SJSA1 (cell line): ENCODE measurements at places on chromosomes 1 and 21. TPM values are rescaled to one million over a fixed set of nuclear protein-coding genes. Genes with fewer than 3 reads are reported as not detected.

CD84 gene
- not detected in 2 replicates for total RNA-seq

MROH9 gene
- not detected in 2 replicates for total RNA-seq

SYT6 gene
- not detected in 2 replicates for total RNA-seq

CAMSAP2 gene
- 19.8 and 35.1 TPM in 2 replicates for total RNA-seq

UTS2 gene
- total RNA-seq: not detected in 2 replicates

RBBP4 gene
- 160 and 208 TPM in 2 replicates for total RNA-seq

DNA sequence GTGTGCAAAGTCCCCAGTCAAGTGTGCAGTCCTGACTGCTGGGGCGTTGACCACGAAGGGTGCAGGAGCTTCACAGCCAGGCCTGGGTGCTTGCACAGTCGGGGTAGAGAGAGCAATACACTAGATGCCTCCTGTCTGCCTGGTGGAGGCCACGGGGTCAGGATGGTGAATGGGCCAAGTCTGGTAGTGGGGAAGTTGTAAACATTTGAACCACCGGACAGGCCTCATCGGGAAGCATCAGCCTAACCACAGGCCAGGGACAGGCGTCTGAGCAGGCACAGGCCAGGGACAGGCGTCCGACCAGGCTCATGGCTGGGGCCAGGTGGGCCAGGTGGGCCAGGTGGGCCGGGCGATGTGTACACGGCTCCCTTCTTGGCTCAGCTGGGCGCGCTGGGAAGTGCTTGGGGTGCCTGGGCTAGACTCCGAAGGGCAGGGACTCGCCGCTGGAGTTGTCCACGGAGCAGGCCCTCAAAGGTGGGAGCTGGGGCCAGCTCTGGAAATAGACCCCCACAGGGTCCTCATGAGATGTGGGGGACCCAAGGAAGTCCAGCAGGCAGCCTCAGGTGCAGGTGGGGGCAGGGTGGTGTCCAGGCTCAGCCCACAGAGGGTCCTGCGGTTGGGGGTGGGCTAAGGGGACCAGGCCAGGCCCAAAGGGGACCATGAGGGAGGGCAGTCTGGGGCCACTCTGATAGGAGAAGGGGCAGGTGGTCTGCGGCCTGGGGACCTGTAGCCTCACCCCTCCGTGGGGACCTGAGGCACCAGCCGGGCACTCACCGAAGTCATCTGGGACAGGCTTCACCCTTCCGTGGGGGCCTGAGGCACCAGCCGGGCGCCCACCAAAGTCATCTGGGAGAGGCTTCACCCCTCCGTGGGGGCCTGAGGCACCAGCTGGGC, 15.0 kb downstream of the COL6A1 start:
- DNase-seq: no peak
- no peak overlapping the region for H3K4me3 ChIP-seq
- no peaks in the 10 kb centered on the region for H3K4me1 ChIP-seq

DNA sequence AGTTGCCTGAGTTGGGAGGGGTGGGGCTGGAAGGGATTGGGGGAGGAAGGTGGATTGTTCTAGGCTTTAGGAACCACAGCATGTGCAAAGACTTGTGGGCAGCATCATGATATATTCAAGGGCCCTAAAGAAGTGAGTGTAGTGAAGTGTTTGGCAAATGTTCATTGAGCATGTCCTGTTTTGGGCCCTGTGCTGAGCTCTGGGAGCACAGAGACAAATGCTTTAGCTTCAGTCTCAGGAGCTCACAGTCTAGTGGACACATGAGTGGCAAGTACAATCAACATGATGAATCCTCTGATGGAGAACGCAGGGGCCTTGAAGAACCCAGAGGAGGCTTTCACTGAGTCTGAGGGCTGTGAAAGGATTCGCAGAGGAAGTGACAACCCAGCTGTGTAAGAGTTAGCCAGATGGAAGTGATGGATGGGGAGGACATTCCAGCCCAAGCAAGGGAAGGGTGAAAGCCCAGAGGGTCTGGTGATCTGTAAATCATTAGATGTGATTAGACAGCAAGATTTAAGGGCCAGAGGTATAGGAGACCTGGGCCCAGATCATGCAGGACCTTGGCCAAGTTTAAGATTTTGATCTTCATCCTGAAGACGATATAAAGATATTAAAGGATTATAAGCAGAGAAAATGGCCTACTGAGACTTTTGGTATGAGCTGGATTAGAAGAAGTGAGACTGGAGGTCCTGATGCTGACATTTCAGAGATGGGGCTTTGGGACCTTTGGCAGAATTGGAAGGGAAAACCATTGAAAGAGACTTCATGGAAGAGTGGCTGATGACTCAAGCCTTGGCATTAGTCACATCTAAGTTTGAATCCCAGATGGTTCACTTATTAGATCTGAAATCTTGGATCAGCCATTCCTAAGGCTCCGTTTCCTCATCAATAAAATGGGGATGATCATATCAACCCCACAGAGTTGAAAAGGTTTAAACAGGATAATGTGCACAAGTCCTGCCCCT, 4.6 kb downstream of the IPO13 start:
- H3K4me1 ChIP-seq: peaks cover 11% of the 10 kb centered on the region
- no peak for DNase-seq
- peaks cover 22% of the 10 kb centered on the region for H3K36me3 ChIP-seq
- no peak overlapping the region for H3K27ac ChIP-seq
- no peak overlapping the region for H3K4me3 ChIP-seq

DNA sequence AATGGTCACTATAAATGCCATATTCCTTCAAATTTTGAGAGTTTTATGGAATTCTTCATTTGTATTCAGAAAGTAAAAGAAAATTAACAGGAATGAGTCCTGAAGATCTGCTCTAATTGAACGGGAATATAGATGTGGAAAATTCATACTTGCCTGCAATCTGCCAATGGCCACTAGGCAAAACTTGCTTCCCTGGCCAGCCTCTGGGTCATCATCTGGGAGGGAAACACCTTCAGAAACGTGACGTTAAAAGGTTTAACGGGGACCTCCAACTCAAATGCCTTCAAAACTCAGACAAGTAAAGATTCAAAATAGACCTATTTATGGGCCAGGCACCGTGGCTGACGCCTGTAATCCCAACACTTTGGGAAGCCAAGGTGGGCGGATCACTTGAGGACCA, 21.7 kb upstream of the CTSK start:
- no peak overlapping the region for H3K4me3 ChIP-seq
- DNase-seq: no peak
- H3K27me3 ChIP-seq: no peaks in the 10 kb centered on the region
- H3K27ac ChIP-seq: no peak overlapping the region
- peaks cover 57% of the 10 kb centered on the region for H3K36me3 ChIP-seq

DNA sequence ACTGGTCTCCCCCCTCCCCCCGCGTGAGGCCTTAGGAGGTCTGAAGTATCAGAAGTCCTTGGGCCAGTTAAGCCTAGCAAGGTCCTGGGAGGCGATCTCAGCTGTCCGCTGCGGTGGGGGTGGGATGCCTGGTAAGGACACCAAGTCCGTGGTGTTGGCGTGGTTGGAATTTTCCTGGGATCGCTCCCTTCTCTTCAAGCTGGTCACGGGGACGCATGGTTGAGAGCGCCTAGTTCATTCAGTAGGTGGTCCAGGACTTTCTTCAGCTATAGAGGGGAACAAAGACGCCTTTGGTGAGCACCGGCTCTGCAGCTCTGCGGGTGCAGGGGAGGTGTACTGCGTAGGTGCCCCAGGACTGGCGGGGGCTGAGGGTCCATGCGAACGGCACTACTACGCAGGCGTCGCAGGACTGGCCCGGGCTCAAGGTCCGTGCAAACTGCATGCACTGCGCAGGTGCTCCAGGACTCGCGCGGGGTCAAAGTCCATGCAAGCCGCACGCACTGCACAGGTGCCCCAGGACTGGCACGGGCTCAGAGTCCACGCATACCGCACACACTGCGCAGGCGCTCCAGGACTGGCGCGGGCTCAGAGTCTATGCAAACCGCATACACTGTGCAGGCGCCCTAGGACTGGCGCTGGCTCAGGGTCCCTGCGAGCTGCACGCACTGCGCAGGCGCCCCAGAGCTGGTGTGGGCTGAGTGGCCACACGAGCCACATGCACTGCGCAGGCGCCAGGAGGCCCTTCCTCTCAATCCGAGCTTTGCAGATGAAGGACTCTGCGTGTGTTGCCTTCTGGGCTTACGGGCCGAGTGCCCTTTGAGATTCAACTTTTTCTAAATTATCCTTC, 36.6 kb upstream of the HMGN1 start:
- no peaks in the 10 kb centered on the region for H3K27me3 ChIP-seq
- peaks cover 35% of the 10 kb centered on the region for H3K4me1 ChIP-seq
- 0 out of 2 replicates have a peak, but pooled peaks cover 2% of the 10 kb centered on the region for H3K36me3 ChIP-seq

- H3K4me3 ChIP-seq: no peak overlapping the region
- H3K27ac ChIP-seq: no peak overlapping the region
- no peaks in the 10 kb centered on the region for H3K27me3 ChIP-seq
These were observed 38.5 kb upstream of the SGIP1 start for GRCh38 chr1:66495495-66495894.

DNA sequence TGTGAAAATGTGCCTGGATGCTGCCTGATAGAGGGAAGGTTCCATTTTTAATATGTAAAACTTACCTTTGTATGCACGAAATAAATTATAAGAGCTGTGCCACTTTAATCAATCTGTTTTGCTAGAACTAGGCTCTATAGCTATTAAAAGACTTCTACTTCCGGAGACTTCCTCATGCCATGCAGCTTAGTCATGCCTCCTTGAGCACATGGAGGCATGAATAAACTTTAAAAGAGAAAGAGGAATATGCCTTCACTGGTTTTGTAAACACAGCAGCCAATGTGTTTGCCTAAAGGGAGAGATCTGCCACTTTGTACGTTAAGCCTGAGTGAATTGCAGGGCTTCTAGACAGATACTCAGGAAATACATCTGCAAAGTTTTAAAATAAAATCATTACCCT, 604.6 kb downstream of the LRRIQ3 start:
- no peaks in the 10 kb centered on the region for H3K27me3 ChIP-seq
- peak overlapping the region; percentile 8 for H3K4me3 ChIP-seq
- DNase-seq: peak; percentile 81
- peaks cover 20% of the 10 kb centered on the region for H3K4me1 ChIP-seq
- H3K36me3 ChIP-seq: no peaks in the 10 kb centered on the region

DNA sequence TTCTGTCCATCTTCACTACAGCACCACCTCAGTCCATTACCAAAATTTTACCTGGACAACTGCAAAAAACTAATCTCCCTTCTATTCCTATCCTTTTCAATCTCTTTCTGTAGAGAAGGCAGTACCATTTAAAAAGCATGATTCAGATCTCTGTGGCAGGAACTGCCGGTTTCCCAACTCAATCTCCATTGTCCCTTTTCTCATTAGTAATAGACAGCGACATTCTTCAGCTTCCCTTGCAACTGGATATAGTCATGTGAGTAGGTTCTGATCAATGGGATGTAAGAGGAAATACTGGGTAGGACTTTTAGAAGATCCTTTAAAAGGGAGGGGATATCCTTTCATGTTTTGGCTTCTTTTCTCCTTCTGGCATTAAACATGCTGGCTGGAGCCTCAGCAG, 74.9 kb downstream of the ADCY10 start:
- no peak overlapping the region for H3K27ac ChIP-seq
- H3K27me3 ChIP-seq: no peaks in the 10 kb centered on the region
- no peak for DNase-seq
- H3K4me1 ChIP-seq: no peaks in the 10 kb centered on the region
- no peak overlapping the region for H3K4me3 ChIP-seq
- no peaks in the 10 kb centered on the region for H3K36me3 ChIP-seq

DNA sequence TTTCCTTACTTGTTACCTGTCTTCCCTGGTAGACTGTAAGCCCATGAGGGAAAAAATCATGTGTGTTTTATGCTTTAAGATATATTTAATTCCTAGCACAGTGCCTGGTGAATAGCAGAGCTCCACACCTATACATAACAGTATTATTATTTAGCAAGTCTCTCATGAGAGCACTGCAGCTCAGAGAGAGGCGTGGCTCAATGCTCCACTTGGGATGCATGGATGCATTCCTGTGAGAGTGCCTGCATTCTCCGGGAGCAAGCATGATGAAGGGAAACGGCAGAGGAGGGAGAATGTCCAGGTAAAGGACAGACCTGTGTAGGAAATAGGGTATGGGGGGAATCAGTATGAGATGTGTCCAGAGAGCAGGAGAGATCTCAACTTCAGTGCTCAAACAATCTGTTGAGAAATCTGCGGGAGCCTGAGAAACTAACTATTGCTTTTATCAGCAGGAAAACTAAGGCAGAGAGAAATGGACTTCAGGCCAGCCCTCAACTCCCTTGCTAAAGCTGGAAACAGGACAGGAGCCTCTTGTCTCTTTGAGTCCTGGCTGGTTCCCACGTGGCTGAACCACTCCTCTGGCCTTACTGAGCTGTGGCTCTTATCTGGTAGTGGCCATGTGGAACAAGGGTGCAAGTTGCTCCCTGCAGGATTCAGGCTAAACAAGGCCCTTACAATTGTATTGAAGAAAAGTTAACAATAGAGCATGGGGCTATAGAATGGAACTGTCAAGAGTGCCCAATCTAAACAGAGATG, 113.1 kb downstream of the KCNN3 start:
- H3K27me3 ChIP-seq: peaks cover 8% of the 10 kb centered on the region; the same call in 1 of the 2 replicates
- no peaks in the 10 kb centered on the region for H3K36me3 ChIP-seq
- H3K4me3 ChIP-seq: no peak overlapping the region
- no peak overlapping the region for H3K27ac ChIP-seq

DNA sequence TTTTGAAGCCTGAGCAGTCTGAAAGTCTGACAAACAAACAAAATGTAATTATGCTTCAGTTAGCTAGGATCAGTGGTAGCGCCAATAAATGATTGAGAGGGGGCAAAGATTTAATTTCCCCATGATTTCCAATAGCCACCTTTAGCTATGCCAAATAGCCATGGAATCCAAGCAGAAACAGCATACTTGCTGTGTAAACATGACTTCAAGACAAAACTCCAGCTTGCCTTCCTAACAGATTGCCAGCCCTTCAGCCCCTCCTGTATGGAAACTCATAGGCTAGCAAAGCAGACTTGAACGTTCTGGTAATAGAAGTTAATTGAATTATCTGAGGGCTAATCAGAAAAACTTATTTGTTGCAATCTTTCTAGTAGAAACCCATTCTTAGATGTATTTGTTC, 25.6 kb upstream of the SLC30A1 start:
- H3K27ac ChIP-seq: no peak overlapping the region
- no peak overlapping the region for H3K4me3 ChIP-seq
- no peaks in the 10 kb centered on the region for H3K27me3 ChIP-seq
- no peak for DNase-seq

DNA sequence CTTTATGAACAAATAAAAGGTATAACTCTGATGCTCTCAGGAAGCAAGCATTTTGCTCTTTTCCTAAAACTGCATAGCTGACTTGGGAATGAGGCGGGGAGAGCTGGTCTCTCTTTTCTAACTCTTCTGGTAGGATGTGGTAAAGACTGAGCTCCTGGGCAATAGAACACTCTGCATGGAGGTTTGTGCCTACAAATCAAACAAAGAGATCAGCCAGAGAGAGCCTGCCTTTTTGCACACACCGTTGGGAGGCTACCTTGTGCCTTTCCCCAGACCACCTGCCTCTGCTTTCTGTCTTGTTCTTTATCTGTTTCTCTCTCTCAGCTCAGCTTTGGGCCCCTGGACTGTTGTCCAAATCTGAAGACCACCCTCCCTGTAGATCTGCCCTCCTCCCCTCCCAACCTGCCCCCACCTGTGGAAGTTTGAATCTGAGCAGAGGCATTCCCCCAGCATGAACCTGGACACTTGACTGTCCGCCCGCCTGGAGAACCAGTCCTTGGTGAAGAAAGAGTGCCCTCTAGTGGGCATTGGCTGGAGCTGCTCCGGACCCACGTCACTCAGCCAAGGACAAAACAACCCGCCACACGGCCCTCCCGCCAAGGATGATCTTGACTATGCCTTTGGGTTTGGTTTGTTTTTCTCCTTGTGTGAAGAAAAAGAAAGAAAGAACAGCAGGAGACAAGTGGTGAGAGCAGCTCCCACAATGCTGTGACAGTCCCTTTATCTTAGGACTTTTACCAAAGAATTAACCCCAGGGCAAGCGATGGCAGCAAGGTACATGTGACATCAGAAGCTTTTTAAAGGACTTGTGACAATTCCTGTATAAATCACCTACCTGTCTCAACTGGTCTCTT, 228.2 kb downstream of the PBX1 start:
- no peaks in the 10 kb centered on the region for H3K36me3 ChIP-seq
- no peaks in the 10 kb centered on the region for H3K27me3 ChIP-seq
- peaks cover 15% of the 10 kb centered on the region for H3K4me1 ChIP-seq
- no peak overlapping the region for H3K4me3 ChIP-seq
- DNase-seq: peak; percentile 68
- H3K27ac ChIP-seq: no peak overlapping the region
